Left ventricle myocardium inferior (tissue), 1 donor: ENCODE measurements at places on chromosomes 5 and 9. TPM values are rescaled to one million over a fixed set of nuclear protein-coding genes. Genes with fewer than 3 reads are reported as not detected.

C7 gene
- 175 TPM for total RNA-seq

ARHGEF37 gene
- total RNA-seq, result 22.8 TPM

RNF208 gene
- total RNA-seq, result 31.5 TPM

PAM gene
- total RNA-seq, result 1,051 TPM

IFNA21 gene
- not detected for total RNA-seq

- no peaks in the 10 kb centered on the region for H3K27me3 ChIP-seq
- no peak overlapping the region for H3K4me3 ChIP-seq
- no peak for DNase-seq
- H3K27ac ChIP-seq, result no peak overlapping the region
- no peaks in the 10 kb centered on the region for H3K36me3 ChIP-seq
- peaks cover 41% of the 10 kb centered on the region for H3K4me1 ChIP-seq
Observed at GRCh38 chr9:109771087-109771486, 8.9 kb upstream of the PALM2AKAP2 start.

DNA sequence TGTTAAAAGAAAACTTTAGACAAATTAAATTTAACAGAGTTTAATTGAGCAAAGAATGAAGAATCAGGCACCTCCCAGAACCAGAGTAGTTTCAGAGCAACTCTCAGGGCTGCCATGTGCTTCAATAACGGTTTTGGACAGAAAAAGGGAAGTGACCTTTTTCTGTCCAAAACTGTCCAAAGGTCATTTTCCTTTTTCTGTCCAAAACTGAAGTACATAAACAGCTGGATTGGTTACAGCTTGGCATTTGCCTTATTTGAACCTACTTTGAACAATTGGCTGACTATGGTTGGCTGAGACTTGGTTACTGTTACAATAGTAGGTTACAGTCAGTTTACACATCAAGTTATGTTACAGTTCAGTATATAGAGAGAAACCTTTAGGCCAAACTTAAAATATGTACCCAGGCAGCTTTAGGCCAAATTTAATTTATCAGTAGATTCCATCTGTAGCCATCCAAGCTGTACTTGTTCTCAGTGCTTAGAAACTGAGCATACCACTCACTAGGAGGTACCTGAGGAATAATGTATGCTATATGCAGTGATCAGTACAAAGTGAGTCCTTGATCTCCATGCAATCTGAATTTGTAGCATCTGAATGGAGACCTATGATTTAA lies 44.0 kb downstream of the C9orf85 start:
- DNase-seq, result no peak
- no peak overlapping the region for H3K27ac ChIP-seq

- DNase-seq, result no peak
- H3K27ac ChIP-seq, result no peak overlapping the region
- H3K27me3 ChIP-seq, result peaks cover 28% of the 10 kb centered on the region
Observed at GRCh38 chr9:101333926-101334702, 50.7 kb downstream of the BAAT start.

GRCh38 chr9:133974631-133975341 lies 17.3 kb downstream of the VAV2 start:
- no peak overlapping the region for H3K4me3 ChIP-seq
- no peaks in the 10 kb centered on the region for H3K27me3 ChIP-seq
- no peak for DNase-seq
- H3K4me1 ChIP-seq, result peaks cover 22% of the 10 kb centered on the region
- H3K27ac ChIP-seq, result no peak overlapping the region
- no peaks in the 10 kb centered on the region for H3K36me3 ChIP-seq

DNA sequence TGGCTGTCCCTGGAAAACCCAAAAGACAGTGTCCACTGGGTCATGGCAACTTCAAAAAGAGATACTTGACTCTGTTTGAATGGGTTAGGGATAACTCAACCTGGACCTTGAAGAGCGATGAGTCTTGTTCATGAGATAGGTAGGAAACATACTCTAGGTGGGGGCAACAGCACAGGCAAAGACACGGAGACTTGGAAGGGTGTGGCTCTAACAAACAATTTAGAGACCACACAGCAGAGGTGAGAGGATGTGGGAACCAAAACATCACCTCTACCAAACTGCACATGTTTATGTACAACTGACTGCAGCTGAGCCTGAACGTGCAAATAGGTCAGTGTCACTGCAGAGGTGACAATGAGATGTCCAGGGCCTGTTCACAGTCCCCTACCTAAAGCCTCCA lies 247.7 kb upstream of the ADRA1B start:
- H3K4me1 ChIP-seq, result no peaks in the 10 kb centered on the region
- no peak overlapping the region for H3K4me3 ChIP-seq
- no peaks in the 10 kb centered on the region for H3K36me3 ChIP-seq
- H3K27me3 ChIP-seq, result no peaks in the 10 kb centered on the region
- no peak overlapping the region for H3K27ac ChIP-seq

DNA sequence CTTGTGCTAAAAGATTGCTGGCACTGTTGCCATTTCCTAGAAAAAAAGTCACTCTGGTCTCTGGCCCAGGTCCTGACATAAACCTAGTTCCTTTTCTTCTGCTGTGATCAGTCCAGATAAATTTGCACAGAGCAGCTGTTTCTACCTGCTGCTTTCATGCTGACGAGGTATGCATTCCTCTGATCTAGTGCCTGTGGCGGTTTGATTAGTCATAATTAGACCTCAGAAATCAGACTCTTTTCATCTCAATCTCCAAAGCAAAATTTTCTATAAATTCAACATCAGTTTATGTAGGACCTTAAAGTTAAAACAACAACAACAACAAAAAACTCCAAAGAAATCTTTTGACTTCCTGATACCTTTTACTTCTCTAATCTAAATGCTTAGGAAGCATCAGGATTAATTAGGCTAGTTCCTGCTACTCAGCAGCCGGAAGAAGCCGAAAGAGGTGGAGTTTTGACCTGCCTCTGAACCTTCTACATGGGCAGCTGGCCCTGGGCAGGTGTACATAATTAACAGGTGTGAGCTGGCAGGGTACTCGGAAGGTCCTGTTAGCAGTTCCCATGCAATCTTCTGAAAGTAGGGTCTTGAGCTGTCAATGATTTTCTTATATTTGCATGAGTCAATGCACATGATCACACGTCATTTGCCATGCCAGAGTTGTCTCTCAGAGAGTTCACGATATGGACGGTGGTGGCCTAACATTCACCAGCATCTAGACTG lies 83.3 kb upstream of the CCDC112 start:
- H3K36me3 ChIP-seq, result no peaks in the 10 kb centered on the region
- peaks cover 34% of the 10 kb centered on the region for H3K4me1 ChIP-seq
- DNase-seq, result no peak
- H3K4me3 ChIP-seq, result no peak overlapping the region

DNA sequence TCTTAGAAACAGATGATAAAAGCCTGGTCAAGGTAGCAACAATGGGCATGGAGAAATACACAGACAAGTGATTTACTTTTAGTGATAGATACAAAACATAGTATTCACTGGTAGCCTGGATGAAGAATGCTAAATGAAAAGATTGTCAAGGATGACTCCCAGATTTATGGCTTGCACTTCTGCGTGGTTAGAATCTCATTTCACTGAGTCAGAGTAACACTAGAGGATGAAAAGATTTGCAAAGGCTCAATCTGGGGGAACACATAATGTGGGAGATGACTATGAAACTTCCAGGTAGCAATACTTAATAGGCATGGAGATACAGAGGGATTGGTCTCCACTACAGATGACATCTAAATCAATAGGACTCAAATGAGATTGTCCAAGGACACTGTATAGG lies 38.4 kb downstream of the AGTPBP1 start:
- no peak for DNase-seq
- peaks cover 19% of the 10 kb centered on the region for H3K4me1 ChIP-seq
- no peaks in the 10 kb centered on the region for H3K27me3 ChIP-seq
- H3K36me3 ChIP-seq, result no peaks in the 10 kb centered on the region

DNA sequence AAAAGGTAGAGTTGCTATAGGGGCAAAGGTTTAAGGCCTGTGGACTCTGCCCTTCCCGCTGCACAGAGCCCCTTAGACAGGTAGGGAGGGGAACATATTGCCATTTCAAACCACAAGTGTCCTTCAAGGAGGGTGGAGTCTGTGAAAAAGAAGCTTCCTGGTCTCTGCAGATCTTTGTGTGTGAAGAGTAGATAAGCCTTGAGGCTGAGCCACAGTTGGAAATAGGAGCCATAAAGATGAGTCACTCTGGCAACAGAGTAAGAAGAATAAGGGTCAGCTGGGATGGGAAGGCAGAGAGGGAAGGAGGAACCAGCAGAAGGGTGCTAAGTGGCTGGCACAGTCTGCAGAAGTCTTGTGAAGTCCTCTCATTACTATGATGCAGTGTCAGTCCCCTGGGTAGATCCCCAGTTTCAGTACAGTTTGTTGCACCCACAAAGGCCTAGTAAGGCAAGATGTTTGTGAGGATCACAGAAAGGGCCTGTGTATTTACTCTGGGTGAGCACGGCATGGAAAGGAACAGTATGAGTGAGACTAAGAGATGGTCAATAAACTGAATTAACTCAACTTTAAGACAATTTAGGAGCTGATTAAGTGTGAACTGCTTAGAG lies 18.1 kb downstream of the GRXCR2 start:
- peaks cover 19% of the 10 kb centered on the region for H3K4me1 ChIP-seq
- H3K4me3 ChIP-seq, result no peak overlapping the region
- no peaks in the 10 kb centered on the region for H3K36me3 ChIP-seq
- DNase-seq, result no peak
